KBM-7 (cell line): ENCODE measurements at places on chromosomes 1 and 21.

- DNase-seq = peak; percentile 20
Observed at GRCh38 chr1:73144311-73144710, 862.0 kb upstream of the NEGR1 start.

- no peak for DNase-seq
Observed at GRCh38 chr1:46510341-46510997, 20.8 kb downstream of the DMBX1 start.

DNA sequence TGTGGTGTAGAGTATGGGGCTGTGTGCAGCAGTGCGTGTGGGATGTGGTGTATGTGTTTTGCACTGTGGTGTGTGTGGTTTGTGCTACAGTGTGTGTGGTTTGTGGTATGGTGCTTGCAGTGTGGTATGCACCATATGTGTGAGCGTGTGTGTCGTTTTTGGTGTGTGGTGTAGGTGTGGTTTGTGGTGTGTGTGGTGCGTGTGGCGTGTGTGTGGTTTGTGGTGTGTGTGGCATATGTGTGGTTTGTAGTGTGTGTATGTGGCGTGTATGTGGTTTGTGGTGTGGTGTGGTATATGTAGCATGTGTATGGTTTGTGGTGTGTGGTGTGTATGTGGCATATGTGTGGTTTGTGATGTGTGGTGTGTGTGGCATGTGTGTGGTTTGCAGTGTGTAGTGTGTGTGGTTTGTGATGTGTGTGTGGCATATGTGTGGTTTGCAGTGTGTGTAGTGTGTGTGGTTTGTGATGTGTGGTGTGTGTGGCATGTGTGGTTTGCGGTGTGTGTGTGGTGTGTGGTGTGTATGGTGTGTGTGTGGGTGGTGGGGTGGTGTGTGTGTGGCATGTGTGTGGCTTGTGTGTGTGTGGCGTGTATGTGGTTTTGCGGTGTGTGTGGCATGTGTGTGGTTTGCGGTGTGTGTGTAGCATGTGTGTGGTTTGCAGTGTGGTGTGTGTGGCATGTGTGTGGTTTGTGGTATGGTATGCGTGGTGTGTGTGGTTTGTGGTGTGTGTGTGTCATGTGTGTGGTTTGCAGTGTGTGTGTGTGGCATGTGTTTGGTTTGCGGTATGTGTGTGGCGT, 53.5 kb upstream of the TRAPPC10 start:
- DNase-seq = no peak

GRCh38 chr1:227782226-227782625, 33.2 kb upstream of the PRSS38 start:
- no peak for DNase-seq

DNA sequence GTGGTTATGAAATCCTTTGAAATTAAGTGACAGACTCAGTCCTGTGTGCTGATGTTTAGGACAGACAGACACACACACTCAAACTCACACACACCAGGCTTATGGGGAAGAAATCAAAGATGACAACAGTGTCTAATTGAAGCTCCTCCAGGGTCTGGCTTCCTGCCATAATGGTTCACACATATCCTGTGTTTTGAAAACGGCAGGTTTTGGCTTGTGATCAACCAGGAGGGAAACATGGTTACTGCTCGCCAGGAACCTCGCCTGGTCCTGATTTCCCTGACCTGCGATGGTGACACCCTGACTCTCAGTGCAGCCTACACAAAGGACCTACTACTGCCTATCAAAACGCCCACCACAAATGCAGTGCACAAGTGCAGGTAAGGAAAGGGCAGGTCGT, 4.6 kb downstream of the MTARC1 start:
- no peak for DNase-seq

- no peak for DNase-seq
Observed at GRCh38 chr21:45364468-45365185, 40.3 kb upstream of the COL18A1 start.

DNA sequence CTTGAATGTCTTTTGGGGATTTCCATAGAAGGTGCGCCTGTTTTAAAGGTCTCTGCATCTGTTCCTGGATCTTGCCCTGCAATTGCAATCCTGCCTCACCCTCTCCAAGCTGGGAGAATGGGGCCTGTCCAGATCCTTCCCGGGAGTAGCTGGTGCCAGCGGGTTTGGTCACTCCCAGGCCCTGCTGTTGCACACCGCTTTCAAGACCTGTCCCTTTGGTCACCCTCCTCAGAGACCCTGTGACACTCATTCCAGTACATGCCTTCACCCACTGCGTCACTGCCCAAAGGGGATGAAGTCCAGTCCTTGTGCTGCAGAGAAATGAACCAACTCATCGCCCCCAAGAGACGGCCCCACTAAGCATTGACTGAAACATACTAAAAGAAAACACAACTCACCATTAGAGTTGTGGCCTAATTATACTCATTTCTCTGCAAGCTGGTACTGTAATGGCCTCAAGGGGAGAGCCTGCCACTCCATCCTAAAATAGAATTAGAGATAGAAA, 1.9 kb upstream of the IRF2BP2 start:
- no peak for DNase-seq

GRCh38 chr1:156285437-156285836, 1.3 kb downstream of the TMEM79 start:
- no peak for DNase-seq

- DNase-seq = no peak
Observed at GRCh38 chr1:178504286-178504685, 7.5 kb upstream of the CLEC20A start.

- DNase-seq = no peak
Observed at GRCh38 chr1:160853754-160854153, 8.9 kb downstream of the CD244 start.

DNA sequence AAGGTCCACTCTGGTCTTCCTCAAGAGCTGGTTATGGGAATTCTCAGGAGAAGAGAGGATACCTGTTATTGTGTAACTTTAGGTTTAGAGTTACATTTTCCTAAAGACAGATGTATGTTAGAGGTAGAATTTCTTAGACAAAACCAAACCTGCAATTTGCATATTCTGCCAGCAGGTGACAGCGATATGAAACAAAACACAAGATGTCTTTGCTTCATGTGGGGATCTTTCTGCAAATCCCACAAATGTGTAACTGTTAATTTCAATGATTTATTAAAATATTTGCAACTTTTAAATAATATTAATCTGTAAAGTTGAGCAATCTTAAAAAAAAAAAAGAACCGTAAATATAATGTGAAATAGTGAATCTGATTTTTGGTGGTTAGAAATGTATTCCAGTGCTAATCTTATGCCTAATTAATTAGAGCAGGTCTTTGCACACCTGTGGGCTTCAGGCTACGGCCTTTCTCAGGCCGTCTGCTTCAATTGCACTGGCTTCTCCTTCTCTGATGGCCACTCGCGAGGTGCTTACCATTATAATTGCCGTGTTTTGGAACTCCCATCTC, 33.4 kb downstream of the FAM78B start:
- DNase-seq = peak; percentile 39

- no peak for DNase-seq
Observed at GRCh38 chr1:6260961-6261614, at the start of gene GPR153. Gene GPR153 (minus strand): TSS chr1:6261098. CDS start chr1:6254905, 6,193 bp downstream.

DNA sequence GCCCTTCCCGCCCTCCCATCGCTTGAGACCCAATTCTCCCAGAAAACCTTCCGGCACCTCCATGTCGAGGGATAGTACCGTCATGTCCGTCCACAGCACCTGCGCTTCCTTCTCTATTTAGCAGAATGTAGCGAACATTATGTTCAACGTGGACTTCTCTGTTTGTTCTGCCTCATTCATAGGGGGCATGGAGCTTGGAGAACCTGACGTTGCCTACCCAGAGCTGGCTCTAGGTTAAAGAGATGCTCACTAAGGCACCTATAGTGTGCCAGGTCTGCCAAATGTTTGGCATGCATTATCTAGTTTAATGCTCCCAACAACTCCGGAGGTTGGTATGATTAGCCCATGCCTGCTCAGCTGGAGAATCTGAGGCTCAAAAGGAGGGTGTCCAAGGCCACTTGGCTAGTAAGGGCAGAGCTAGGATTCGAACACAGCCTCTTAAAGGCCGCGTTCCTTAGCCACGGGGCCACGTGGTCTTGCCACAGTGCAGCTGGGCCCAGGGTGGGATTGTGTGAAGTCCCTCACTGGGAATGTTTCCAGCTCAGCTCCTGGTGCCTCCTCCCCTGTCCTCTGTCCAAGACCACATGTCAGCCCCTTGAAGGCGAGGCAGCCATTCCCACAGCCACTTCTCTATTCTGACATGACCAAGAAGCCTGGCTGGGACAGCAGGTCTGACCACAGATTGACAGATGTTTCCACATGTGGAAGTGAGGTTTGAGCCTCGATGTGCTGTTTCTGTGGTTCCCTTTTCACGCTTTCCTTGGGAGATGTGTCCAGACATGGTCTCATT, 57.8 kb downstream of the RUNX3 start:
- DNase-seq = peak; percentile 99

- peak; percentile 19 for DNase-seq
Observed at GRCh38 chr1:174324939-174325338, 122.8 kb upstream of the GPR52 start.

GRCh38 chr1:33374336-33375105, 53.6 kb upstream of the A3GALT2 start:
- no peak for DNase-seq

DNA sequence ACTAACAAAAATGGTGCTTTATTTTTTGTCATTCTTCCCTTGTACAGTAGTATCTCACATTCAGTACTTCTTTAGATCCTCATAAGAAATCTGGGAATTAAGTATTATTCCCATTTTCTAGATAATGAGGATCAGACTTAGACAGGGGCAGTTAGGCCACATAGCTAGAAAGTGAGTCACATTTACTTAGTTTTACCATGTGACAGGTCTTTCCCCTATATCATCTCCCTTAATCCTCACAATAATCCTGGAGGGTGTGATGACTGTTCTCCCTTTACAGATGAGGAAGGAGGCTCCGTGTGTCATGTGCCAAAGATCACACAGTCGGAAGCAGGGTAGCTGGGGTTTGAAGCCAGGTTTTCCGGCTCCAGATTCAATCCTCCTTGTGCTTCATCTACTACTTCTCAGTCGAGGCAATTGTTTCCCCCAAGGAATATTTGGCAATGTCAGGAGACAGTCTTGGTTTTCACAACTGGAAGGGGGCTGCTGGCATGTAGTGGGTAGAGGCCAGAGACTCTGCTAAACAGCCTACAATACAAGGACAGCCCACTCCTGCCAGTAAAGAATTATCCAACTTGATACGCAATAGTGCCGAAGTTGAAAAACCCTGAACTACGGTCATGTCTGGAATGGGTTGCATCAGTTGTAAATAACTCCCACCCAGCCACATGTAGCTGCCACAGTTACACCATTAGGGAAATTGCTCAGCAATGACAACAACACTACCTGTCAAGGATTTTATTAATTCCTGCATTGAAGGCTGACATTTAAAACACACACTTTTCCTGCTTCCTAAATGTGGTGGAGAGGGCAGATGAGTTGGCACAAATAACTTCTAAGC, 54.5 kb downstream of the C8B start:
- DNase-seq = peak; percentile 3
